Activated CD8-positive, alpha-beta T cell treated with anti-CD3 and anti-CD28 coated beads, Interleukin-2, amount 10 ng/mL, durations not matched to agents 7 days and 5 days (primary cell): ENCODE measurements at places on chromosomes 3 and 15. TPM values are rescaled to one million over a fixed set of nuclear protein-coding genes. Genes with fewer than 3 reads are reported as not detected.

DNA sequence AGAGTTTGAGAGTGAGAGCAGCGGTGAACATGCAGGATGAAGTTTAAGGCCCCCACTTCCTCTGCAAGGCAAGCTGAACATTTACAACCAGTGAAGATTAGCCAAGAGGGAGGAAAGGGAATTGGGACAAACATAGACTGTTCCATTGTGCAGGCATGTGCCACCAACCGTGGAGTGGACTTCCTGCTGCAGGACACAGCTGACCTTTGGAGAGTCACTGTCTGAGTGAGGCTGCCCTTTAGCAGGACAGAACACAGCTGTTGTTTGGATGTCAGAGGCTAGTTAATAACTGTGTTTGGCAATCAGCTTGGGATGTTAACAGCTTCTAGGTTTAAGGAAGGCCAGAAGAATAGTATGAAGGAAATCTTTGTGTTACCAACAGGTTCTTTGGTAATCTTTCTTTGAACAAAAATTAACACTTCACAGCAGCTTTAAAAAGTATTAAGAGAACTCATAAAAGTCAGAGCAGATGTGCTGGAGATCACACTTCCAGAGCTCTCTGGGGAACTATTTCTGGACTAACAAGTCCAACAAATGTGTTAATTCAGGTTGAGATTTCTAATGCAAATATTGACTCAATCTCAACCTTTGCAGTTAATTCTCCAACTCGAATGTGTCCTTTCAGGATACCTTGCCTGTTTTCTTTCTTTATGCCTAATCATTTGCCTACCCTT, 31.4 kb downstream of the CTDSPL start:
- no peak for DNase-seq

DNA sequence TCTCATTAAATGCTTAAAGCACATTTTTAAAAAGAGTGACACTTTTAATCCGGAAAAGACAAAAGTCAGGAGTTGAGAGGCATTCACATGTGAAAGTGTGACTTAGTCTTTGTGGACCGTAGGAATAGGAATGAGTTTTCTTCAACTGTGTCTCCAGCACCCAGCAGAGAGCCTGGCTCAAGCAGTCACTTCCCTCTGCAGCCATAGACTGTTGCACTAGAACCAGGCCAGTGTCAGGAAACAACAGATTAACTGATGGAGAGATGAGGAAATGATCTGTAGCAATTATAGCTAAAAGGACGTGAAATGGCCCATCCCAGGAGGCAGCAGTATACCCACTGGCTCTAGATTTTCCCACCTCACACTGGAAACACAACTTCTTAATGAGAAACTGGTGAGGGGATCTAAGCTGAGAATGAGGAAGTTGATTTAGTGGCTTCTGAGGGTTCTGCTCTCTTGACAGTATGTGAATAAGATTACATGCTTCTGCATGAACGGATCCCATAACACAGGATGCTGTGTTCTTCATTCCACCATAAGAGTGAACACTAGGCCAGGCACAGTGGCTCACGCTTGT, 19.8 kb downstream of the CFAP92 start:
- DNase-seq = no peak

- peak; percentile 79 for DNase-seq
These were observed at the start of gene TMEM62 for GRCh38 chr15:43133430-43134156. TMEM62 (plus strand) TSS chr15:43133586; CDS start chr15:43133803, 217 bp downstream.

GRCh38 chr3:15350141-15350540, 17.8 kb upstream of the SH3BP5 start:
- no peak for DNase-seq

DNA sequence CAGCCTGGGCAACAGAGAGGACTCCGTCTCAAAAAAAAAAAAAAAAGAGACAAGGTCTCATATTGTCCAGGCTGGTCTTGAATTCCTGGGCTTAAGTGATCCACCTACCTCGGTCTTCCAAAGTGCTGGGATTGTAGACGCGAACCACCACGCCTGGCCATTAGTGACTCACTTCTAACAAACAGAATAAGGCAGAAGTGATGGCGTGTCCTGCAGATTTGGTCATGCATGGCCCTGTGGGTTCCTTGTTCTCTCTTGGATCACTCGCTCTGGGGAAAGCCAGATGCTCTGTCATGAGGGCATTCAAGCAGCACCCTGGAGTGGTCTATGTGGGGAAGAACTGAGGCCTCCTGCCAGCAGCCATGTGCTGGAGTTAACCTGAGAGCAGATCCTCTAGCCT, 27.4 kb upstream of the TJP1 start:
- DNase-seq = no peak

GRCh38 chr3:106086038-106086437, 217.2 kb upstream of the CBLB start:
- no peak for DNase-seq

DNA sequence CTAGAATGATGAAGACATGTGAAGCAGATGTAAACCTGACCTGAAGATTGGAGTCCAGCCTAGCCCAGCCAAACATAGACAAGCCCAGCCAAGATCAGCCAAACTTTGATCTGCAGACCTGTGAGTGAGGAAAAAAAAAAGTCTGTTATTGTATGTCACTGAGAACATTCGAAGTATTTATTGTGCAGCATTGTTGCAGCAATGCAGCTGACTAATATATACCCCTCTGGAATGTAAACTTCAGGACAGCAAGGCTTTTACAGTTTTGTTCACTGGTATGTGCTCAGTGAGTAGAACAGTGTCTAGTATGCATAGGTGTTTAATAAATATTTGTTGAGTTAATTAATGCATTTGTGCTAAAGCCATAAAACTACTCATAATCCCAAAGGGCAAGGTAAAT, 23.4 kb downstream of the TMEM202 start:
- DNase-seq = no peak

GRCh38 chr3:86865506-86865905, 125.4 kb downstream of the VGLL3 start:
- no peak for DNase-seq

GRCh38 chr3:143574933-143575332, 273.3 kb downstream of the SLC9A9 start:
- no peak for DNase-seq

Gene BMF
- 2.2 TPM for total RNA-seq

Gene PEX11A
- total RNA-seq = 1.4 TPM

Gene FSIP1
- total RNA-seq = 1.0 TPM

Gene ZNF774
- 0.60 TPM for total RNA-seq
